ENCODE measurements at places on chromosomes 12 and 14.

GRCh38 chr14:20198991-20199390 lies 8.3 kb downstream of the OR11G2 start:
- no peak for DNase-seq

DNA sequence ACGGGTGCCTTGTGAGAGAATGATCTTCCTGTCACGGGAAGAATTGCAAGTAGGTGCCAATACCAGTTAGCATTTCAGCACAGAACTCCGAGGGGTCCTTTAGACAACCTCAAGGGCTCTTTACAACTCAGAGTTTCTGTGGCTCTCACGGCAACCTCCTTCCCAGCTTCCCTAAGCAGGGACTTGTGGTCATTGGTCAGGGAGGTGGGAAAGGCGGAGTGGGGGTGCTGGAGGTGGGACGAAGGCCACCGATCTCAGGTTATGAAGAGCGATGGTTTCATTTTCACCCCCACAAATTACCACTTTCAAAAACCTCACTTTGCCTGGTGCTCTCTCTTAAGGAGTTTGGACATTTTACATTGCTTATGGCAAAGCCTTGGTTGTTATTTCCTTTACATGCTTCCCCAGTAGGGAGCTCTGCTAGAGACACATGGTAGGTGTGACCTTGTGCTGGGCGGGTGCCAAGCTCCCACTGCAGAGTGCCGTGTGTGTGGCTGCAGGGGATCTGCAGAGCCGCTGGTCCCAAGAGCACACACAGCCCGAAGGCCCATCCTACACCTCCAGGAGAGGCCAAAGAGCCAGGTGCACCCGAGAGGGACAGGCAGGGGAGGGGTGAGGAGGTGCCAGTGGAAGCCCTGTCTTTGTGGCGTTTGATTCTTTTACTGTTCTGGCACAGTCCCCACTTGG lies 21.4 kb downstream of the BCL2L14 start:
- no peak for DNase-seq

DNA sequence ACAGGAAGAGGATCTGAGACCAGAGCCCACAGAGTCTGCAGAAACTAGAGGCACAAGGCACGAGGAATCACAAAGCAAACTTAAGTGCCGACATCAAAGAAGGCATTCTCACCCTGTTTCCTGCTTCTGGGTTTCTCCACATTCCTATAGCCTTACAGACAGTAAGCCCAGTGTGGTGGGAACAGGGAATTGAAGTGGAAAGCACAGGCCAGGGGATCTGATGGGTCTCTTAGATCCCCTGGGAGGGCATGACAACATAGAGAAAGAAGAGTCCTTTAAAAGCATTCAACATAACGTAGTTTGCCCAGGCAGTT lies 75.6 kb upstream of the FRMD6 start:
- peak; percentile 63 for DNase-seq

DNA sequence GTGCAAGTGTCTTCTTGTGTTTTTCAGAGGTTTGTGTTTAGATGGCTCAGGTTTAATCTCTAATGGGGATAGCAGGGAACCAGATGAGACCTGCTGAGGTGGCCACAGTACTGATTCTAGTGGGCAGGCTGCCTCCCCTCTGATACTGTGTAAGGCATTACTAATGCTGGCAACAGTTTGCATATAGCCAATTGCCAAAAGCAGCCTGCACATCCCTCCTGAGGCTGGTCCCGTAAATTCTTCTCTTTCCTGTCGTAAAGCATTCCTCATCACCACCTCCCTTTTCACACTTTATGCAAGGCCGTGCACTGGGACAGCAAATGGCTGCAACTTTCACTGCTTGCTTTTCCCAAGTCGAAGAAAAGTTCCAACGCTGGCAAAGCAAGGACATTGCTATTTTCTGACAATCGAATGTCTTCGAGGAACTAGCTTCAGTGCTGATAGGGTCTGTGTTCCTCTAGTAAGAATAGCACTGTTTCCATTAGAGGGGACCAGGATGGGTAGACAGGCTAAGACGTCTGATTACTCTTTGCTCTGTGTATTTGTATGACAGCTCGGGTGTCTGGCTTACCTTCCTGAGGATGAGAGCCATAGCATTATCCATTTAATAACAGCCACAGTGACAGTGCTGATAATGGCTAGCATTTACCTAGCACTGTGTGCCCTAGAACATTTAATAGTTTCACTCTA lies 178.2 kb upstream of the HIF1A start:
- no peak for DNase-seq

DNA sequence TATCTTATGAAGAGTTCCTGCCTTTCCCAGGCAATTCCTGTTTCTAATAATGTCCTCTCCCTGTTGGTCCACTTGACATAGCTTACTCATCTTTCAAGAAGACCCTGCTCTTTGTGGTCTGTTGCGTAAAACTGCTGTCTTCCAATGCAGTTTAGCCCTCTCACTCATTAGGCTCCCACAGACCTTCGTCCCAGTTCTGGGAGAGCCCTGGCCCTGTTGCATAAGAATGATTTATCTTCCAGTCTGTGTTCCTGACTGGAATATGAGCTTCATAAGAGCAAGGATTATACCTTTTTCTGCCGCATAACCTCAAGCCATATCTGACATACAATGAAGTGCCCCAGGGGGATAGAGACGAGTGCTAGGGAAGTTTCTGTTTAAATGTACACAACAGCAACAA lies 365.9 kb upstream of the NOVA1 start:
- DNase-seq = no peak
